ENCODE measurements at places on chromosomes 7 and 10.

GRCh38 chr7:144738708-144739314, 97.0 kb downstream of the TPK1 start:
- H3K36me3 ChIP-seq: no peaks in the 10 kb centered on the region
- H3K4me1 ChIP-seq: no peaks in the 10 kb centered on the region
- no peak overlapping the region for H3K27ac ChIP-seq
- peak; percentile 18 for DNase-seq
- H3K27me3 ChIP-seq: no peaks in the 10 kb centered on the region

GRCh38 chr10:7408291-7409044, 2.4 kb downstream of the SFMBT2 start:
- no peak for DNase-seq
- no peaks in the 10 kb centered on the region for H3K27me3 ChIP-seq
- no peak overlapping the region for H3K4me3 ChIP-seq
- no peak overlapping the region for H3K27ac ChIP-seq
- no peaks in the 10 kb centered on the region for H3K36me3 ChIP-seq

DNA sequence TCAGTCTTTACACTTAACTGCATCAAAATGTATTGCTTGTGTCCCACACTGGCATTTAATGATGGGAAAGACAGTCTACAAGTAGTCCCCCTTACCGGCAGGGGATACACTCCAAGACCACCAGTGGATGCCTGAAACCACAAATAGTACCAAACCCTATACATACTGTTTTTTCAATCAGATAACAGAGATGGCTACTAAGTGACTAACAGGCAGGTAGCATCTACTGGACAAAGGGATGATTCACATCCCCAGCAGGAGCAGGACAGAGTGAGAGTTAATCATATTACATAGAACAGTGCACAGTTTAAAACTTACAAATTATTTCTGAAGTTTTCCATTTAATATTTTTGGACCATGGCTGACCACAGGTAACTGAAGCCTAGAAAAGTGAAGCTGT, 13.2 kb downstream of the TMEM243 start:
- no peak overlapping the region for H3K27ac ChIP-seq
- H3K4me1 ChIP-seq: no peaks in the 10 kb centered on the region
- H3K4me3 ChIP-seq: no peak overlapping the region

- H3K36me3 ChIP-seq: no peaks in the 10 kb centered on the region
- peaks cover 21% of the 10 kb centered on the region for H3K4me1 ChIP-seq
- no peak overlapping the region for H3K4me3 ChIP-seq
Measured at GRCh38 chr10:60123668-60124067, 217.3 kb upstream of the CCDC6 start.

DNA sequence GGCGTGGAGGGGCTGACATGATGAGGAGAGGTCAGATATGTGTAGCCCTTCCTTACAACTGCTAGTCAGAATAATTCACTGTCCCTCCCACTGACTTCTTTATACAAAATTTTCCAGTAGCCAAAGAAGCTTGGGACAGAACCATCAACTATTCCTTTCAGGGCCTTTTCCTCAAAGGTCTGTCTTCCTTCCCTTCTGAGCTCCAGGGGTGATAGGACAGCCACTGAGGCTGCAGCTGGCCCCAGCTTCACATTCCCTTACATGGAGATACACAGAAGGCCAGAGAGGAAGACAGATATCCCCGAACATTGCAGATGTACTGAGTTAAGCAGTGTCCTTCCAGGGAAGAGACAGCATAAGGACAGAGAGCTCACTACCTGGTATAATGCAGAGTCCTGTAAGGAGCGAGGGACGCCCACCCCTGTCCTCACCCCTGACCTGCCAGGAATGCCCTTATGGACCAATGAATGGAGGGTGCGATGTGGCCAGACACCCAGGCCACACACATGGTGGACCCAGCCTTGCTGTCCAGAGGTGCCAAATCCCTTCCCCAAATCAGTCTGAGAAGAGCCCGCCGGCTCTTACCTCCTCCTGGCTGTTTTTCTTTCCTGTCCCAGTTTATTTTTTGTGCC, 754.7 kb downstream of the GRID1 start:
- H3K4me3 ChIP-seq: no peak overlapping the region
- H3K27me3 ChIP-seq: peaks cover 5% of the 10 kb centered on the region
- no peaks in the 10 kb centered on the region for H3K36me3 ChIP-seq
- H3K4me1 ChIP-seq: no peaks in the 10 kb centered on the region
- no peak overlapping the region for H3K27ac ChIP-seq

DNA sequence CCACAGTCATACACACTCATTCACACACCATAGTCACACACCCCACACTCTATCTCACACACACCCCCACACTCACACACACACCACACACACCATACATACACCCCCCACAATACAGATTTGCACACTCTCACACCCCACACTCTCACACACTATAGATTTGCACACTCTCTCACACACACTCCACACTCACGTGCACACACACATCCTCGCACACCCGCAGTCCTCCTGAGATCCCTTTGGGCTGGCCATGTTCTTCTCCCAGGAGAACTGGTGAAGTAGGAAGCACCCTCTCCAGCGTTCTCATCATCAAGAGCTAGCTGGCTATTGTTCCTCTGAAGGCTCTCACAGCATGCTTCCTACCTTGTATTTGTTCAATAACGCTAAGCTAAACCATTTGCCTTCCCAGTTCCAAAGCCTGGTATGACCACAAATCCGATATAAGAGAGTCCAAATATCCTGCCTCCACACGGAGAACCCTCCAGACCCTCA, 86.2 kb downstream of the HECW1 start:
- no peak overlapping the region for H3K4me3 ChIP-seq
- no peak overlapping the region for H3K27ac ChIP-seq
- no peak for DNase-seq
- H3K4me1 ChIP-seq: peaks cover 10% of the 10 kb centered on the region

DNA sequence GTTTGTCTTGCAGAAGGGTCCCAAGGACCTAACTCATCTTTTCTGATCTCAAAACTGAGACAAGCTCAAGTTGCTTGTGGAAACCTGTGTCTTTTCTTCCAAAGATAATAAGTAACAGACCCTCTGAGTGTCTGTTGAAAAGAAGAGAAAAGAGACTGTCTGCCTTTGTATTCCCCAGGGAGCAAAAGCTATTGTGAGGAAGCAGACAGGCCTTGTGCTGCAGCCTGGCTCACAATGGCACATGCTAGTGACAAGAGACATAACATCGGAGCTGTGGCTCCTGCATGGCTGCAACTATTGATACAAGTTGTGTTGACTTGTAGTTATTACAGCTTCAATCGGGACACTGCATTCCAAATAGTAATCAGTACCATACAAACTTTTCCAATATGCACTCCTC, 202.9 kb downstream of the DKK1 start:
- no peak for DNase-seq
- no peaks in the 10 kb centered on the region for H3K27me3 ChIP-seq
- no peak overlapping the region for H3K4me3 ChIP-seq
- H3K27ac ChIP-seq: no peak overlapping the region

- H3K4me3 ChIP-seq: no peak overlapping the region
- no peaks in the 10 kb centered on the region for H3K4me1 ChIP-seq
- H3K27me3 ChIP-seq: no peaks in the 10 kb centered on the region
Measured at GRCh38 chr10:29730458-29730857, 95.7 kb upstream of the SVIL start.

GRCh38 chr10:34305189-34305588, 509.9 kb downstream of the PARD3 start:
- H3K4me3 ChIP-seq: no peak overlapping the region
- no peak for DNase-seq
- no peaks in the 10 kb centered on the region for H3K27me3 ChIP-seq
- H3K4me1 ChIP-seq: no peaks in the 10 kb centered on the region
- no peak overlapping the region for H3K27ac ChIP-seq
- no peaks in the 10 kb centered on the region for H3K36me3 ChIP-seq

DNA sequence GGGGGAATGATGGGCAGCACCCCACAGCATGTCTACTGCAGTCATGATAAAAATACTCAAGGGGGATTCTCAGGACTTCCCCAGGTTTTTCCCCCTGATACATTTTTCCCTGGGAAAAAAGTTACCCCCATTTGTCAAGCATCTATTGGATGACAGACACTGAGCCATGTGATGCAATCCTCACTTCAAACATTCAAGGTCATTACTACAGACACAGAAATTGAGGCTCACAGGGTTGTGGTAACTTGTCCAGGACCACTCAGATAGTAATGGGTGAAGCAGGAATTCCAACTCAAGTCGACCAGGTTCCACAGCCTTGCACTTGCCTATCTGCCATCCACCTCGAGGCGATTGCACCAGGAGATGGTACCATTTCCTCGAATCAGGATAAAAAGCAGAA, 31.7 kb downstream of the PPP1R3C start:
- no peak overlapping the region for H3K4me3 ChIP-seq
- no peak overlapping the region for H3K27ac ChIP-seq
- H3K4me1 ChIP-seq: no peaks in the 10 kb centered on the region

- DNase-seq: no peak
- H3K36me3 ChIP-seq: no peaks in the 10 kb centered on the region
- no peaks in the 10 kb centered on the region for H3K27me3 ChIP-seq
- H3K27ac ChIP-seq: no peak overlapping the region
- H3K4me3 ChIP-seq: no peak overlapping the region
- no peaks in the 10 kb centered on the region for H3K4me1 ChIP-seq
Measured at GRCh38 chr7:14389595-14389994, 400.1 kb upstream of the ETV1 start.

DNA sequence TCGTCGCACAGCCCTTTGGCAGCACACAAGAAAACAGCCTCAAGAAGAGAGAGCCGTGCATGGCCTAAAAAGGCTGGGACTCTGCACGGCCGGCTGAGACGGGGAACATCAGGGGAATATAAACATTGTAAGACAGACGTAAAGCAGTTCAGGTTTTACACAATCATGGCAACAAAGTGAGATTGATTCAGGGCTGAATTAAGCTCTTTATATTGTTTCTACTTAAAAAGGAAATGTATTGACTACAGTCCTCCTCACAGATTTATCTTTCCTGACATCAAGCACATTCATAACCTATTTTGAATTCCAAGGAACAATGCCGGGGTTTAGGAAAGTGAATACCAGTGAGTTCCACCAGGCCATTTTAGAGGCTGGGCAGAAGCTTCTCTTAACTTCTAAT, 25.2 kb downstream of the SORBS1 start:
- no peak for DNase-seq
- no peak overlapping the region for H3K4me3 ChIP-seq
- no peak overlapping the region for H3K27ac ChIP-seq

GRCh38 chr7:141133646-141134045, 59.8 kb downstream of the TMEM178B start:
- no peak for DNase-seq

DNA sequence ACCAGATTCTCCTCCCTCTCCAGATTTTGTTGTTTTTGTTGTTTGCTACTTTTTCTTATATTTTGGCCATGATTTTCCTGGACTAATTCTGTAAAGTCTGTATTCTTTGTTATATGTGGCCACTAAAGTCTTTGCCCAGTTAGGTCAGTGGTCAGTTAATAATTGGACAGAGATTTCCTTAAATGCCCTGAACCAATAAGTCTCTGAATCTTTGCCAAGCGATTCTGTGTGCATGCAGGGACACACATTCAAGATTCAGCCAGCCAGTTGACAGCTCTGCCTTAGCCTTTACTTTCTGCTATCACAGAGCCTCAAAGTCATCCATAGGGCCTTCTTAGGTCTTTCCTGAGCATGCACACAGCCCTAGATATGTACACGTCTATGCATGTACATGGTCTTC, 11.0 kb upstream of the COL17A1 start:
- H3K27me3 ChIP-seq: no peaks in the 10 kb centered on the region
- no peak overlapping the region for H3K27ac ChIP-seq
- H3K4me3 ChIP-seq: no peak overlapping the region
- peaks cover 16% of the 10 kb centered on the region for H3K36me3 ChIP-seq

DNA sequence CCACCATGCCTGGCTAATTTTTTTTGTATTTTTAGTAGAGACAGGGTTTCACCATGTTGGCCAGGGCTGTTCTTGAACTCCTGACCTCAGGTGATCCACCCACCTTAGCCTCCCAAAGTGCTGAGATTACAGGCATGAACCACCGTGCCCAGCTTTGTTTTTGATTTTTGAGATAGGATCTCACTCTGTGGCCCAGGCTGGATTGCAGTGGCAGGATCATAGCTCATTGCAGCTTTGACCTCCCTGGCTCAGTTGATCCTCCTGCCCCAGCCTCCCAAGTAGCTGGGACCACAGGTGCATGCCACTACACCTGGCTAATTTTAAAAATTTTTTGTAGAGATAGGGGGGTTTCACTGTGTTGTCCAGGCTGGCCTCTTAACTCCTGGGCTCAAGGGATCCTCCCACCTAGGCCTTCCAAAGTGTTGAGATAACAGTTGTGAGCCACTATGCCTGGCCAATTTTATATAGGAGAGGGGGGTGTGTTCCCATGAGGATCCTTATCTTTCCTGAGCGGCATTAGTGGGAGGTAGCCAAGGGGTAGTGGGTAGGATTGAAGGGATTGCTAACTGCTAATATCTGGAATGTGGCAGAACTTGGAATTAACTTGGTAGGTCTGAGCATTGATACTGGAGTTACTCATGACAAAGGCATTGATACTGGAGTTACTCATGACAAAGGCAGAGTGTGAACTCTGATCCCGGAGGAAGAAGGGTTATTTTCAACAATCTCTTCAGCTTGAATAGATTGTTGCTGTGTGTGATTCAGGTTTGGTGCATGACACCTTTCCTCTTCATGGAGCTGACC, 1.0 kb upstream of the NOLC1 start:
- no peak for DNase-seq
- H3K27me3 ChIP-seq: no peaks in the 10 kb centered on the region
- peaks cover 50% of the 10 kb centered on the region for H3K4me1 ChIP-seq
- peak overlapping the region; percentile 17 for H3K4me3 ChIP-seq
- H3K36me3 ChIP-seq: peaks cover 37% of the 10 kb centered on the region
- peak overlapping the region; percentile 68 for H3K27ac ChIP-seq

GRCh38 chr10:112532189-112532588, 85.2 kb downstream of the VTI1A start:
- no peaks in the 10 kb centered on the region for H3K27me3 ChIP-seq
- H3K4me3 ChIP-seq: peak overlapping the region; percentile 52
- H3K4me1 ChIP-seq: peaks cover 92% of the 10 kb centered on the region

DNA sequence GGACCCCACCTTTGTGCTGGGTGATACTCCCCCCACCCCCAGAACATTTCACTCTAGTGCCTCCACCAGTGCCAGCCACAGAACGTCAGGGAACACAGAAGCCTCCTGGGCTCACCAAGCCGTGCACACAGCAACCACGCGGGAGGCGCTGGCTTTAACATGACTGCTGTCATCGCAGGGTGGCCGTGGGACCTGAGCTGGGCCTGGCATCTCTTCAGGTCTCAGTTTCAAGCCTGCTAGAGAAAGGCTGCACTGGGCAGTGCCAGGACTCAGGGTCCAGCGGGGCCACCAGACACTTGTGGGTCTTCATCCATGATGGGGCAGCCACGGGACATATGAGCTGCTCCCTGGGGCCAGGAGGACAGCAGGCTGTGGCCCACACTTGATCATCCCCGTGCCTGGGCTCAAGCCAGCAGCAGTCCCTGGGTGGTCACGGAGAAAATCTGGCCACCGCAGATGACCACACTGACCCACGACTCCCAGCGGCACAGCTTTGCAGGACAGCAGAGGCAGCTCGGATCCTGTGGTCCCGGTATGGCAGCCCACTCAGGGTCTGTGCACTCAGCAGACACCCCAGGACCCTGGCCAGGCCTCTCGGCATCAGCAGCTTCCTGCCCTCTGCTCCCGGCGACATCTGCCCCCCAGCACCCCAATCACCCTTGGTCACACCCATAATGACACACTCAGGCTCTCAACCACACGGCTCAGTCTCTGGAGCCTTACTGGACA, 44.2 kb downstream of the CAMK2B start:
- no peaks in the 10 kb centered on the region for H3K4me1 ChIP-seq
- H3K36me3 ChIP-seq: no peaks in the 10 kb centered on the region
- no peak overlapping the region for H3K27ac ChIP-seq
- H3K27me3 ChIP-seq: no peaks in the 10 kb centered on the region
- DNase-seq: no peak

Data from HCT116 (cell line).